ENCODE measurements at places on chromosomes 2 and 18. TPM values are rescaled to one million over a fixed set of nuclear protein-coding genes. Genes with fewer than 3 reads are reported as not detected.

Gene AAK1
- 10.9 TPM for total RNA-seq

Gene ZSWIM2
- not detected for total RNA-seq

Gene FOXI3
- total RNA-seq = not detected

Gene GKN2
- total RNA-seq = not detected

Gene LRP2
- total RNA-seq = not detected

Gene AQP12A
- total RNA-seq = not detected

Gene REG1B
- total RNA-seq = not detected

Gene LYG1
- not detected for total RNA-seq

Gene STEAP3
- total RNA-seq = 7.6 TPM

Gene TEX44
- total RNA-seq = not detected

Gene SNORC
- total RNA-seq = 4.1 TPM

Gene PROM2
- total RNA-seq = 2.3 TPM

Gene PCARE
- not detected for total RNA-seq

Gene FBXO41
- 0.32 TPM for total RNA-seq

Gene GATA6
- total RNA-seq = 42.3 TPM

Gene POMC
- not detected for total RNA-seq

Gene MOGAT1
- not detected for total RNA-seq

Gene VIL1
- total RNA-seq = not detected

Gene COLEC12
- 28.2 TPM for total RNA-seq

Gene C18orf63
- total RNA-seq = not detected

Gene CLEC4F
- not detected for total RNA-seq

Gene ARID5A
- total RNA-seq = 5.3 TPM

Gene TRABD2A
- total RNA-seq = 20.9 TPM

Gene IL36A
- total RNA-seq = not detected

Gene BARD1
- total RNA-seq = 6.2 TPM

Gene CHRNG
- total RNA-seq = not detected

Gene CELF4
- total RNA-seq = not detected

Gene IL36RN
- total RNA-seq = not detected

Gene ASB18
- not detected for total RNA-seq

Gene CNDP1
- total RNA-seq = not detected

Gene SIGLEC15
- not detected for total RNA-seq

Gene NEMP2
- total RNA-seq = 7.0 TPM

Gene ARL5A
- 65.2 TPM for total RNA-seq

Gene FBXO15
- total RNA-seq = 1.1 TPM

Gene PRSS56
- not detected for total RNA-seq

Gene ZNF396
- 0.10 TPM for total RNA-seq

All from MG63 (cell line).